HL-60 (cell line): ENCODE measurements at places on chromosomes 2 and 18.
A peak's percentile ranks its signal among the peaks of the same experiment; 100 is the strongest.

DNA sequence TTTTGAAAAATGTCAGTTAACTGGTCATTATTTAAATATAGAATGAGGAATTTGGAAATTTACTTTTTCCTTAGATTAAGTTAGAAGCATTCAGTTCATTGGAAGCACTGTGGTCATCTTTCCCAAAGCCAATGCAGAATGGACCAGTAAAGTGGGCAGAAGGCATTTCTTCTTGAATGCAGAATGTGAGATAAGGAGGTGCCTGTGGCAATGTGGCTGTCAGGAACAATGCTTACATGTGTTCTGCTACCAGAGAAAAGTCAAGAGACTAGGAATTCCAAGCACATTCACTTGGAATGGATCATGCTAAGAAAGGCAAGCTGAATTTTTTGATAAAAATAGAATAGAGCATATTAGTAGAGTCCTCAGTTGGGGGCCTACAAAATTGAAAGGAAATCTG lies 295.0 kb upstream of the KCNH7 start:
- DNase-seq = no peak

GRCh38 chr2:214651451-214651850 lies 158.0 kb downstream of the BARD1 start:
- no peak for DNase-seq

- DNase-seq = no peak
Measured at GRCh38 chr2:109689182-109689930, 75.2 kb downstream of the SOWAHC start.

DNA sequence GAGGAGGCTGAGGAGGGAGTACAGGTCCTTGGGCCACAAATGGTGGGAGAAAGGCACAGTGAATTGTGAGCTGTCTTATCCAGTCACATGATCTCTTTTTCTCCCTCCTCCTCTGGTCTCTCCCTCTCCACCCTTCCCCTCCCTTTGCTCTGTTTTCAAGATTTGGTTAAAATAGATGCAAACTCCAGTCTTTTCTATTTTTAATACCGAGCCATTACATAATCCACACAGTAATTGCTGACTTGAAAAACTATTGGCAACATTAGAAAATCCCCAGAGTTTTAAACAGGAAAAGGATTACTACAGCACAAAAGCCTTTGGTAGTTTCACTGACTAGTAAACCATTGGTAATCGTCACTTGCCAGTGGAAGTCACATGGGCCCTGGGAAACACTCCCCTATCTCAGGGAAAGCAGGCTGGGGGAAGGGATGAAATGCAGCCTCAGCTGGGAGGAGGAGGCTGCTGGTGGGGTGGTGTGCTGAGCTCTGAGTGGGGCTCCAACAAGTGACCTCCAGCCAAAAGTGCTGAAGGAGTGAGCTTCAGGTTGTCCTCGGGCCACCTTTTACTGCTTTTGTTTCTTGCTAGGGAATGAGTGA lies 57.4 kb upstream of the PCBP1 start:
- no peak for DNase-seq

DNA sequence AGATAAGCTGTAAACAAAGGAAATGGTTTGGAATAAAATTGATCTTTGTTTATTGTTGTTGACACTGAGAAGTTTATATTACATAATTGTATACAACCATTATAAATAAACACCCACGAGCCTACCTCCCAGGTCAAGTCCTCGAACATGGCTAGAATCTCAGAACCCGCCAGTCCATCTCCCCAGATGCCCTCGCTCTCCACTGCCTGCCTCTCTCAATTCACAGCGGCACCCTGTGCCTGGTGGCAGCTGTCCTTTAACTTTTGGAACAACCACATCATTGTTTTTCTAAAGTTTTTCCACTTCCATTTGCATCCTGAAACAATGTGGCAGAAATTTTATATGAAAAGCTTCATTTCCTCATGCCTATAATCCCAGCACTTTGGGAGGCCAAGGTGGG lies 52.2 kb upstream of the OTOS start:
- no peak for DNase-seq

GRCh38 chr2:112032689-112033465 lies 22.2 kb upstream of the TMEM87B start:
- peak; percentile 44 for DNase-seq

- DNase-seq = no peak
Measured at GRCh38 chr2:98701230-98701629, 29.7 kb downstream of the MGAT4A start.

- DNase-seq = no peak
Measured at GRCh38 chr18:731185-731584, 18.8 kb upstream of the ENOSF1 start.

- DNase-seq = no peak
Measured at GRCh38 chr18:41870191-41870590, 84.8 kb upstream of the PIK3C3 start.

DNA sequence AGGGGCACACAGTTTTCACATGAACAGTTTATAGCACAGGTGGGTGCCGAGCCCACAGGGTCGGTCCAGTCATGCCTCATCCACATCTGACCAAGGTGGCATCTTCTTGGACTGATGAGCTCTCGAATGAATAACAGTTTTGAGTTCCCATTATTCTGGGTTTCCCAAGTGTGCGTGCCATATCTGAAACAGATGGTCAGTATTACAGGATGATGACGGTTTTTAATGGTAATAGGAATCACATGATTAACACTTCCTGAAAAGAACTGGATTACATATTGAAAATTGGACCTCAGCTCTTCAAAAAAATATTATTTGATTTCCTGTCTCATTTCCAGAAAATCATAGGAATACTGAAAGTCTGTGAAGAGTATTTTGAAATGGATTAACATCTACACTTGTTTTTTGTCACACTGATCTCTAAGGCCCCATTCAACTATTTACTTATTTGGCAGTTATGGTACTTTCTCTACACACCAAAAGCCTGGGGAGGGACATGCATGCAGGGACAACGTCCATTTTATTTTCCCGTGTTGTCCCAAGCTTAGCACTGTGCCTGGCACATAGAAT lies 22.2 kb upstream of the NAB1 start:
- DNase-seq = no peak

DNA sequence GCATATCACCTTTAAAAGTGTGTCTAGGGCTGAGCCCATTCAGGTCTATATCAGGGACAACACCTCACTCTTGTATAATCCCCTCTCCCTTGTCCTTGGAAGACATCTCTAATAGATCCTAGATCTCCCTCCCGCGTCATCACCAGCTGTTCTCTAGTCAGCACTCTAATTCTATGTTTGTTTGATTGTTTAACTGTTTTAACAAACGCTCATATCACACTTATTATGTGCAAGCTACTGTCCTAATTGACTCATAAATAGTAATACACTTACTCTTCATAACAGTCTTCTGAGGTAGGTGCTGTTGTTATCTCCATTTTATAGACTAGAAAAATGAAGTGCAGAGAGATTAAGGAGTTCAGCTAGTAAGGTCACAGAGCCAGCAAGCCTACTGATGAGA lies 1.6 kb upstream of the ERMN start:
- no peak for DNase-seq

- no peak for DNase-seq
Measured at GRCh38 chr2:217868911-217869334, 133.9 kb downstream of the TNS1 start.

GRCh38 chr2:238557936-238558335 lies 131.2 kb downstream of the ASB1 start:
- no peak for DNase-seq

DNA sequence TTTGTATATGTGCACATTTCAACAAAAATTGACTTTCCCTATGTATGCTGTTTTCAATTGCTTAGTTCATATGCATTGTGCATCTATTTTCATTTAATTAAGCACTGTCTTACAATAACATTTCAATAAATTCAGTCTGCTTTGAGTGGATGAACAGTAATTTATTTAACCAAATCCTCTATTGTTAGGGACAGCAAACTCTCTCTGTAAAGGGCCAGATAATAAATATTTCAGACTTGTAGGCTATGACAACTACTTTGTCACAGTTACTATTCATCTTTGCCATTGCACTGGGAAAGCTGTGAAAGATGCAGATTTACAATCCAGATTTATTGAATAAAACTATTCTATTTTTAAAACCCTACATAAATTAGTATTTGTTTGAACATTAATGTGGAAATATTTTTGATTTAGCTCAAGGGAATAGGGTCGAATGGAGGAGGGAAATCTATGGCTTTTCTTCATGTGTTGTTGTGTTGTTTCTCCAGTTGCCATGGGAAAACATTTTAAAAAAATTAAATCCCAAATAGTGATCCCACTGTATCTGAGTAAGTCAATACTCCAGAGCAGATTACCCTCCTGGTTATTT lies 14.2 kb upstream of the RAB27B start:
- no peak for DNase-seq

GRCh38 chr18:9232977-9233376 lies 96.4 kb downstream of the ANKRD12 start:
- DNase-seq = no peak

DNA sequence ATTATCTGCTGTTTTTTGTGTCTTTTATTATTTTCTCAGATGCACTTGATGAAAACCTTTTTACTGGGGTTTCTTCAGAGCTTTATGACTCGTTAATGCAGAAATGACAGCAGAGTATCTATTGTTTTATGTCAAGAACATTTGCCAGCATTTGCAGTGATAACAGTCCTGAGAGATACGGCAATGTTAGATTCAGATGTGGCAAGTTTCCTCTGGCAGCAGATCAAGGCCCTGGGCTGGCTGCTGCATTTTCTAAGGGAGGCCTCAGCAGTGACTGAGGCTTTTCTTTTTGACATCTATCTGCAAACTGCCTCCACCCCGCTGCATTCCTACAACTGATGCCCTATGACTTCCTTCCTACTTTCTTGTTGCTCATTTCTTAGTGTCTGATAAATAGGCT lies 40.2 kb downstream of the EFEMP1 start:
- DNase-seq = no peak

GRCh38 chr18:7601246-7601615 lies 34.1 kb downstream of the PTPRM start:
- DNase-seq = no peak

DNA sequence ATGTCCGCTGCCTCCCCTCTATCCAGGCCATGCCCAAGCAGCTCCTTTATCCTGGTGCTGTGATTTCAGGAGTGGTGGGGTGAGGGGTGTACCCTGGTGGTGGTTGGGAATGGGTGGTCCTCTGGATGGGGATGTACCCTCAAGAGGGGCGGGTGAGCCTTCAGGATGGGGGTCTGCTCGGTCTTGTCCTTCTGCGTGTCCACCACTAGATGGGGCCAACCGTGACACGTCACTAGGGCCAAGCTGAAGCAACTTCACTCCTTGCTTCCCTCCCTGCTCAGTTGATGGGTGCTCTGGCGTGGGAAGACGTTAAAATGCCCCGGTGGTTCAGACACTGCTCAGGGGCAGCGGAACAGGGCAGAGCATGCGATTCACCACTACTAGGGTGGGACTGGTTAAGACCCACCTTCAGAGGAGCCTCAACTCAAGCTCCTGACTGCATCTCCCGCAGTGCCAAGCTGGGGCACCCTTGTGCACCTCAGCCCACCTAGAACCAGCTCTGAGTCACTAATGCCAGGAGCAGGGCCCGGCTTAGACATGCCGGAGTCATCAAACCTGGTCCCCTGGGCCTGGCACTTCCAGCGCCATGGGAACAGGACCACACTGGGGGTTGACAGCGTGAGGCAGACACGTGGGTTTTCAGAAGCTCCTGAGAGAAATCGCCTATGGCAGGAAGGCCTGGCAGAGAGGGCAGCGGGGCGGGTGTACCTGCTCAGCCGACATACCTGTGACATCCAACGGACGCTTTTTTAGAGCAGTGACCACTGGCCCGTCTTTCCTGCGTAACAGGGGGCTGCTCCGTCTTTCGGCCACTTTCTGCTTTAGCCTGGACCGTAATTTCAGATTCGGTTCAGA lies 256.7 kb downstream of the HDAC4 start:
- peak; percentile 26 for DNase-seq

GRCh38 chr18:32867330-32867729 lies 94.5 kb upstream of the KLHL14 start:
- no peak for DNase-seq

DNA sequence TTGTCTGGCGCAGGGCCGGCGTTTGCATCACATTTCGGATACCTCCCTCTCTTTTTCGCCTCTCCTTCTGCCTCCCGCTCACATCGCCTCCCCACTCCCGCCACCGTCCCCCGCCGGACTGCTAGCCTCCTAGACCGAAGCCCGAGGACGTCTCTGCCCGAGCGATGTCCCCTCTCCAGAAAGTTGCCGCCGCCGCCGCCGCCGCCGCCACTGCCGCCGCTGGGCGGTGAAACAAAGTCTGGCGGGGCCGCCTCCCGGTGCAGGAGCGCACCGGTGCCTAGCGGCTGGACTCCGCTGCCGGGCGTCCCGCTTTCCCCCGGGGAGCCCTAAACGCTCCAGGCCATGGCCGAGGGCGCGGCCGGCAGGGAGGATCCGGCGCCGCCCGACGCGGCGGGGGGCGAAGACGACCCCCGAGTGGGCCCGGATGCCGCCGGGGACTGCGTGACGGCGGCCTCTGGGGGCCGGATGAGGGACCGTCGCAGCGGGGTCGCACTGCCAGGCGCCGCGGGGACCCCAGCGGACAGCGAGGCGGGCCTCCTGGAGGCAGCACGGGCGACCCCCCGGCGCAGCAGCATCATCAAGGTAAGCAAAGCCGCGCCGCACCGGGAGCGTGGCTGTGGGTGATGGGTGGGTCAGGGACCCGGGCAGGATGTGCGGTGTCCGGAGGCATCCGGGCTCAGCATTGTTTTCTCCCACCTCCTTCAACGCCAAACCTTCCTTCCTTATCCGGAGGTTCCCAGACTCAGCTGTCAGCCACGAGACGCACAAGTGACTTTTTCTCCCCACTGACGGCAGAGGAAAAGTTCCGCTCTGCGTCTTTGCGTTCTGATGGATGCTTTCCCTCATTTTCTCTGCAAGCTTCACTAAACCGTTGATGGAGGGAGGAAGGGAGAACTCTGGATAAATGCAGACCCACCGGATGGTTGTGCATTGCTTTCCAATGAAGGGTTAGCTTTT lies 643 bp downstream of the PLCL1 start:
- DNase-seq = no peak
